Effector memory CD4-positive, alpha-beta T cell (primary cell): ENCODE measurements at places on chromosomes 5 and 9.

GRCh38 chr5:140060816-140061215 is 17.7 kb upstream of the NRG2 start:
- DNase-seq = no peak

DNA sequence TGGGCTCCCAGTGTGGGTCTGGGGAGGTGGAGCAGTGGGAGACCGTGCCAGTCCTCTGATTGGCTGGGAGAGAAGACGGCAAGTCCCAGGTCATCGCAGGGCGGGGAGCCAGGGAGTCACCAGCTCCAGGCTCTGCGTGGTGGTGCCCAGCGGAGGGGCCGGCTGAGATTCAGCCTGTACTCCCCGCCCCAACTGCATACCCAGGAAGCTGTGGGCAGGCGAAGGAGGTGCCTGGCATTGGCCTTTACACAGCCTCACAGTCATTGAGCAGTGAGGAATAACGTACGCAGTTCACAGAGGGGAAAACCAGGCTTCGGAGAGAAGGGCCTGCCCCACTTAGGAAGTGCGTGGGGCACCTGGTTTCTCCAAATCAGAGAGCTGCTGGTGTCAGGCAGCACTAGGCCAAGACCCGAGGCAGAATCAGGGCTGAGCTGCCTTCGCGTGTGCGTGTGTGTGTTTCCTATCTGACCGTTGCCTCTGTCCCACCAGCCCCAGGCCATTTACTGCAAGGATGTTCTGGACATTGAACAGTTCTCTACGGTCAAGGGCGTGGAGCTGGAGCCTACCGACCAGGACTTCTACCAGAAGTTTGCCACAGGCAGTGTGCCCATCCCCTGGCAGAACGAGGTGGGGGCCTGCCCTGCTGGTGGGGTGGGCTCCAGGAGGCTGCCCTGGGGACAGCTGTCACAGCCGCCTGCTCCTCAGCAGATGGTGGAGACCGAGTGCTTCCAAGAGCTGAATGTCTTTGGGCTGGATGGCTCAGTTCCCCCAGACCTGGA is 6.2 kb upstream of the PRR7 start:
- DNase-seq = peak; percentile 58

GRCh38 chr9:17075758-17076485 is 58.9 kb upstream of the CNTLN start:
- DNase-seq = no peak

DNA sequence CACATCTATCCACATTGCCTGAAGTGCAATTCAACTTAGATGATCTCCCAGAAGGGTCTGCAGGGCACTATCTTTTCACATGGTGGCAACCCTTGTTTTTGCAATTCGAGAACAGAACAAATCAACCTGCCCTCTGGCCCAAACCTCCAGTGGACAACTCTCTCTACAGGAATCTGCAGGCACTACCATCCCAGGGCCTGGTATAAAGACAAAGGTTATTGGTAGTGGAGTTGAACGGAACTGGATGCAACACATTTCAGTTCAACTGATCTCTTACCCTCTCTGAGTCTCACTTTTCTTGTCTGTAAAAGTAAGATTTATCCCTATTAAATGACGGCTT is 153.2 kb upstream of the EGFLAM start:
- no peak for DNase-seq

- no peak for DNase-seq
These were observed 190.8 kb downstream of the MEF2C start for GRCh38 chr5:88691945-88692868.

- no peak for DNase-seq
These were observed 40.2 kb downstream of the PDE6A start for GRCh38 chr5:149904293-149904886.

DNA sequence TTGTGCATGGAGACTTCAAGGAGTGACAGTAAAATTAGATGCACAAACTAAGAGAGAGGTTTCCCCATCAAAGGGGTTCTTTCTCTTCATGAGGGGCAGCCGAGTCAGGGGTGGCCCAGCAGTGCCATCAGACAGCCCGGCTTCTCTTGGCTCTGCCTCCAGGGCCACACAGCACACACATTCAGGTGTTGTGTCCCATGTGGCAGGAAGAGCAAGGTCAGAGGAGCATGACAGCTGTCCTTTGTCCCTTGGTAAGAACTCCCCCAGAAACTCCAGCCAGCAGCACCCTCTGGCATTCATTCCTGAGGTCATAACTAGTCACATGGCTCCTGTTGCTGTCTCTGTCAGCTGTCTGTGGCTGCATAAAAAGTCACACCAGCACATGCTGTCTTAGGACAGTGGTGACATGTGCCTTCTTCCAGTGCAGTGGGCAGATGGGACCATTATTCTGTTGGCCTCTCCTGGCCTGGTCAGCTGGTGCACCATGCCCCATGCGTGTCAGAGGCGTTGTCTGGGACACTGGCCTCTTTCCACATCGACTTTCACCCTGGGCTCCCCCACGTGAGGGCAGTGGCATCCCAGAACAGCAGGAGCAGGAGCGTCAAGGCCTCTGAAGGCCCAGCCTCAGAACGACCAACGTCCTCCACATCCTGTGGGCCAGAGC is 78.4 kb upstream of the OTULINL start:
- DNase-seq = no peak

- no peak for DNase-seq
These were observed 22.6 kb downstream of the MYMK start for GRCh38 chr9:133502112-133502511.

DNA sequence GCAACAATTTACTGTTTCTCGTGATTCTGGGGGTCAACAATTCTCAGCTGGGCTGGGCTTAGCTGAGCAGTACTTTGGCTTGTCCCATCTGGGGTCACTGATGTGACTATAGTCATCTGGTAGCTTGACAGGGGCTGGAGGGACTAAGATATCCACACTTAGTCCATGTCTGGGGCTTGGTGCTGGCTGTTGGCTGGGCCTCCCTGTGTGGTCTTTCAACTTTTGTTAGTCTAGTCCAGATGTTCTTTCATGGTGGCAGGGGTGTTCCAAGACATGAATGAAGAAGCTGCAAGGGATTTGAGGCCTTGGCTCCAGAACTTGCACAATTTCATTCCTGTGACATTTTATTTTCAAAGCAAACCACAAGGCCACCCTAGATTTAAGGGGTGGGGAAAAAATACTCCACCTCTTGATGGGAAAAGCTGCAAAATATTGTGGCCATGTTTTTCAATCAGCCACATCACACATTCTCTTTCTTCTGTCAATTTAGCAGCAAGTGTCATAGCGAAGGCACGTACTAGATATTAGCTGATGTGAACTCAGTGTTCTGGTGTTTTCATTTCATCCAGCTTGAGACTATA is 59.2 kb downstream of the TSSK1B start:
- no peak for DNase-seq

- no peak for DNase-seq
These were observed 4.7 kb downstream of the APC start for GRCh38 chr5:112742424-112742823.

DNA sequence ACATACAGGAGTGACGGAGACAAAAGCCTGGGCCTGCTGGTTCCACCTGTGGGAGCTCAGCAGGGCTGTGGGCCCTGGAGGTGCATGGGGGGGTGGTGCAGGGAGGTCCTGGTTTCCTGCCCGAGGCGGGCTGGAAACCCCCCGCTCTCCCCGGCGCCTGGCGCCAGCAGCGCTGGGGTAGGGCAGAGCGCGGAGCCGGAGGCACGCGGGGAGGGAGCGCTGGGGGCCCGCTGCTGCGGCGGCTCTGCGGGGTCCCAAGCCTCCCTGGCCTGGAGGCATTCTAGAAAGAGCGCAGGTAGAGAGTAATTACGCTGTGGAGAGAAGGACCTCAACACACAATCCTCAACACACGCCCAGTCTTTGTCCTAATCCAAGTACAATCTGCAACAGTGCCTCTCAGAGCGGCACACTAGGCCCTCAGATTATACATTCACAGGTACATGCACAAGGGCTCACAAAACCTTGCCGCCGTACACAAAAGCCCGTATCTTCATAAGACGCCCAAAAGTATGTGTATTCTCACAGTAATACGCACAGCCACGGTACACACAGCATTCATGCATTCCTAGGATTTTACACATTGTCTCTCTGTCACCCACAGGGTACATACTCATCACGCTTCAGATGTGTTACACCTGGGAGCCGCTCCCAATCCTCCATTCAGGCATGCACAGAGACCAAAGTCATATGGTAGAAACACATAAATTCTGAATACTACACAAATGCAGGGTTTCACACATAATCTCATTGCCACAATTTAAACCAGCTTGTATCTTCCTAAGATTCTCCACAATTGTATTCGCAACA is 2.1 kb upstream of the HAND1 start:
- no peak for DNase-seq

- no peak for DNase-seq
These were observed 88.0 kb downstream of the TENT4A start for GRCh38 chr5:6801236-6801635.

- DNase-seq = no peak
These were observed 55.2 kb downstream of the PSMB7 start for GRCh38 chr9:124359855-124360678.

DNA sequence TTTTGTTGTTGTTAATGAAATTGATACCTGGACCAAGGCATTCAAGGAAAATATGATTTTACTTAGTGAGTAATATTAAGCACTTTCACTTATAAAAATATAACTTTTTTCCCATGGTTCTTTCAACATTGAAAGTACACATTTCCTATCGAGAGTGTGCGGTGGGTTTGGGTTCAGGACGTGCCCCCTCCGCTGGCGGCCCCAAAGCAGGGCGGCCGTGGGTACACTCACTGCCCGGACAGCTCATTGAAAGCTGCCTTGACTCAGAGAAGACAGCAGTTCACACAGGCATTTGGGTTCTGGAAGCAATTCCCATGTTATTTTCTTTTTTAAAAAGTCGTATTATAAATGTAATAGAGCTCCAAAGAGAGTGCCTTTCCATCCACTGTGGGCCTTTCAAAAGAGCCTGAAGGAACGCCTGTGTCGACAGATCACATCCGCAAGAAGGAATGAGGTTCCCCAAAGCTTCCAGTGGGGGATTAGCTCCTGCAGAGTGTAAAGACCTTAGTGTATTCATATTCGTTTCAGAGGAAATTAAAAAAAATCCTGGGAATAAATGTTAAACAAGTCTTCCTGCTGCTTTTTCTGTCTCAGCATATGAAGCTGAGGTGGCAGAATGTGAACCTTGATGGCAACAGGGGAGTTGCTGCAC is 74.3 kb downstream of the PRDM6 start:
- no peak for DNase-seq

GRCh38 chr9:76289042-76289441 is 105.2 kb downstream of the RFK start:
- no peak for DNase-seq

- no peak for DNase-seq
These were observed 8.8 kb upstream of the CEP72 start for GRCh38 chr5:603081-603998.

- no peak for DNase-seq
These were observed 68.8 kb downstream of the KIF4B start for GRCh38 chr5:155082401-155082800.

GRCh38 chr5:98576275-98576674 is 197.2 kb upstream of the RGMB start:
- DNase-seq = no peak

DNA sequence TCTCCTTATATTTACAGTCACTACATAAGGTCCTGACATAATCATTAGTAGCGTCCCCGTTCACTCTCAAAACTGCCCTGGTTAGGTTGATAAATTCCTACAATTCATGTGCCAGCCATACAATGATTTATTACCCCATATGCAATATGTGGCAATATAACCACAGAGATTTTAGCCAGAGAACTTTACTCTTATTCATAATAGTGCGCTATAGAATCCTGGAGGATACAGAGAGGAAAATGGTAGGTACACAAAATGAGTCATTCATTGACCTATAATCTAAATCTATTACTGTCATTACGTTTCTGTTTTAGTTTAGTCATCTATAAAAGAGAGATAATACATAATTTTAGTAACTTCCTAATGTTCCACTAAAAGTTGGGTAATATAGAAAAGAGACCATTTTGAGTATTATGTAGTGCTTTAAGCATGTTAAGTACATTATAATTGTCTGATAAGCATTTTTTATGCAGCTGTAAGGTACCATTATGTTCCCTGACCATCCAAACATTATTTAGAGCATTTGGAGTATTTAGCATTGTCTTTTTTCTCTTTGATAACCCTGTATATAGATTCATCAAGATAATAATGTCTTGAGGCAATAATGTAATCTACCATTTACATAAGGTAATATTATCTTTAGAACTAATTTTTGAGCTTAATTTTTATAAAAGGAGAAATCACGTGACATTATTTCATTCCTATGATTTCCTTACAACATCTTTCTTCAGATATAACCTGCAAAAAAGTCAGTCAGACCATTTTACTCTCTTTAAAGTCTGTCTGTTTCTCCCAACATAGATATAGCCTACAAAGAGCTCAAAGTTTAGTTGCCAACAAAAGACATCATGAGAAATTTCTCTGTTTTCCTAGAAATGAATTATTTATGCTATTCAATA is 655.5 kb upstream of the ZNF608 start:
- DNase-seq = no peak

GRCh38 chr9:86281593-86282076 is 703 bp downstream of the ISCA1 start:
- no peak for DNase-seq
